ENCODE measurements at places on chromosomes 11 and 22.

DNA sequence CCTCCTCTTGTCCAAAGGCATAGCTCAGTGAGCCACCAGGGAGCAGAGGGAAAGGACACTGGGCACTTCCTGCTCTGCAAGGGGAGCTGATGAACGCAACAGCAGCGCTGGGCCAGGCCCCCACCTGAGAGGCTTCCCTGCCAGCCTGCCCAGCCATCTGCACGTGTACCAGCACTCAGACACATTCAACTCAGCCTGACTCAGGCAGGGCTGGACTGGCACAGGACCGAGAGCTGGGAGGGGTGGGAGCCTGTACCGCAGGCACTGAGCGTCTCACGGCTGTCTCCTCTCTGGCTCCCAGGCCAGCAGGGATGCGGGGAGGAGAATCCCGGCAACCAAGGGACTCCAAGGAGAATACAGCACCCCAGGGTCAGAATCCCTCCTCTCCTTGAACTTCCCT is 411.8 kb downstream of the CTTN start:
- DNase-seq, result no peak

GRCh38 chr11:123585706-123586105 is 68.7 kb downstream of the SCN3B start:
- DNase-seq, result no peak

DNA sequence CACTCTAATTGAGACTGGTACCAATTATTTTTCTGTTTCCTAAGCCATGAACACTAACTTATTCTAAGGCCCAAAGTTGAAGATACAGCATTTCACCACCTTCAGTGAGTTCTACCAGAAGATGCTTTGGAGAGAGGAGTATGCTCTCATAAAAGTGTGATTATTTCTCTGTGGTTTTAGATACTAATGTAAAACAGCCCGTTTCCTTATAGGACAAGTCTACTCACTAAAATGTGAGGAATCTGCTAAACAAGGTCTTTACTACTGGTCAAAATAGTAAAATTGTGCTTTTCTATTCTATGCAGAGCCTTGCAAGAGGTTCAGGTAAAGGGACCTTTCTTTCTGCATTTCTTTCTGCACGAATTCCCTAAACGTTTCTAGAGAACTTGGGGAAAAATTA is 2.4 kb downstream of the LGR4 start:
- no peak for DNase-seq

DNA sequence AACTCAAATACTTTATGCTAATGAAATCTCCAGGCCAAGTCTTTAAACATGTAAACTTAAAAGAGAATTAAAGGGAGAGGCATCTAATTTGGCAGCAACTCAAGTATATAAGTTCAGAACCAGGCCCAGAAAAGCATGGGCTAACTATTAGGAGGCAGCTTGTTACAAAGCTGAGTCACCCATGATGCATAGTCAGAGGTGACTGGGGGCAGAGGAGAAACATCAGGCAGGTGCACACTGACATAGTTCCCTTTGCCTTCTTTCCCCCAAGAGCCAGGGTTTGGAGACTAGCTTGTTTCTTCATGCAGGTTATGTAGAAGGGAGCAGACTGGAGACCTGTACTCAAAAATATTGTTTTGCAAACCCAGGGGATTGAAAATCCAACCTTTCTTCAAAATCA is 619.0 kb downstream of the SOX6 start:
- DNase-seq, result no peak

DNA sequence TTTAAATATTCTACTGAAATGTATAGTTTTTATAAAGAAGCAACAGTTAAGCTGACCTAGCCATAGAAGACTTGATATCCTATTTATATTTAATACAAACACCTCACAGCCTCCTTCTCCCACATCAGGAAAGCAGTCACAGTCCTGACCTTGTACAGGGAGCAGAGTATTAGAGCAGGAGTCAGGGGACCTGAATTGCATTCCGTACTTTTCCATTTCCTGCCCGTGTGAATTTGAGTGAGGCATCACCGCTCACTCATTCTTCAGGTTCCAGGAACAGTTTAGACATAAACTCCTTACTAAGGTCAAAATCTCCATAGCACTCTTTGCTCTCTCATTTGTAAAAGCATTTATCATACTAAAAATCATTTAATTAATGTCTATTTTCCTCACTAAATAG is 482.5 kb upstream of the FAT3 start:
- DNase-seq, result no peak

All from A549 (cell line).